ENCODE measurements at places on chromosomes 7 and 10.

DNA sequence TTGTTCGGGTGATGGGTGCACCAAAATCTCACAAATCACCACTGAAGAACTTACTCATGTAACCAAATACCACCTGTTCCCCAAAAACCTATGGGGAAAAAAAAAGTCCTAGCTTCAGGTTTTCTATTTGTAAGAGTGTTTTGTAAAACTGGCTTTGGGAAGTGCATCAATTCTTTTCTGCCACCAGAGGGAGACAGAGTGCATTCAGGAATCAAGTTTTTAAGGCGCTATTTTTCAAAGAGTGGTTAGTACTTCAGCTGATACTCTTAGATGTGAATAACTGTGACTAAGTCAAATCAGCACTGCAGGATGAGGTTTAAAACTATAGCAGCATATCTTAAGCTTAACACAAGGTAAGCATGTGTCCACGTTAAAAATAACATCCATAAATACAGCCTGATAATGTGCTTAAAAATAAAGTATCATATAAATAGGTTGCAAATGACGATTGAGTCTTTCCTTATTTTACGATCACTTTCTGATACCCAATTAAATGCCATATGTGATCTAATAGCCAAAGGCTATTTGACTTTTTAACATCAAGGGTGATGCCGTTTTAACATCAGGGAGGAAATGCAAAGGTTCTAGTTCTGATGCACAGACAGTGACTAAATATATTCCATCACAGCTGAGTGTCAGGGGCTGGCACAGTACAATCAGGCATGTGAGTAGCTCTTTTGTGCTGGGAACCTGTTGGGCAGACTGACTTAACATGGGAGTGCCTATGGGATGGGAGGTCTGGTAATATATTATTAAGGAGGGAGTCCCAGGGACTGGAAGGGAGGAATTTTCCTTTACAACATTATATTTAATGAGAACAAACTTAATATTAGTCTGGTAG, 10.6 kb upstream of the LYZL2 start:
- no peak for DNase-seq

- no peak for DNase-seq
Measured at GRCh38 chr10:621981-622740, 67.3 kb downstream of the DIP2C start.

GRCh38 chr7:113368256-113368655, 249.9 kb upstream of the SMIM30 start:
- DNase-seq = no peak

DNA sequence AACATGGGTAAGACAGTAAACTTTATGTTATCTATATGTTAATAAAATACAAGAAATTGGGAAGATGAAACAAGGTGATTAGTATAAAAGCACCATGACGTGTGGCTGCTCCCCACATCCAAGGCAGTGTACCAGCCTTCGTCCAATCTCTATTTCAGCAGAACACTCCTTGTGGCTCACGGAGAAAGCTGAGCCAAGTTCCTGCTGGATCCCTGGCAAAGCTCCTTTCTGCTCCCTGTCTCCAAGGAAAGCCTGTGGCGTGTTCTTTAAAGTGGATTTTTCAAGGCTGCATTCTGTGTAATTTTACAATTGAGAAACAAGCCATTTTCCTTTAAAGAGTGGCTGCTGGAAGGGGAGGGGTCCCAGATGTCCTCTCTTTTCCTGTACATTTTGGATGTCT, 467.3 kb downstream of the PTPRN2 start:
- DNase-seq = no peak

- no peak for DNase-seq
Measured at GRCh38 chr7:157301610-157302120, 35.1 kb upstream of the DNAJB6 start.

DNA sequence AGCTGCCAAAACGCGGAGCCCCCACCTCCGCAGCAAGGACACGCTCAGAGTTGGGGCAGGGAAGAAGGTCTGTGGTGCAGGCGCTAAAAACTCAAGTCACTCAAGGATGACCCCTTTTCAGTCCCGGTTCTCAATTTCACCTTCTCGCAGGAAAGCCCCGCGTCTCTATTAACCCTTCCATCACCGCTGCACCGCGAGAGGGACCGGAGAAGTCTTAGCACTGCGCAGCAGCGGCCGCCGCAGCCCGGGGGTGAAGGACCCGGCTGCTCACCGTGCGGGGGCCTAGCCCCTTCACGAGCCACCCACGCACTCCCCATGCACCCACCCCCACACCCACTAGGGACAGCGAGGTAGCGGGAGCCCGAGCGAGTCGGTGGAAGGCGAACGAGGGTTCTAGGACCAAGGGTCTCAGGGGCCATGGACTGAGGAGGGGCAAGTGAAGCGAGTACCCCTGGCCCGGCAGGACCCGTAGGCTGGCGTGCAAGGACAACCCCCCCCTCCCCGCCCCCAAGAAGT, 162.9 kb downstream of the SH3PXD2A start:
- DNase-seq = no peak

DNA sequence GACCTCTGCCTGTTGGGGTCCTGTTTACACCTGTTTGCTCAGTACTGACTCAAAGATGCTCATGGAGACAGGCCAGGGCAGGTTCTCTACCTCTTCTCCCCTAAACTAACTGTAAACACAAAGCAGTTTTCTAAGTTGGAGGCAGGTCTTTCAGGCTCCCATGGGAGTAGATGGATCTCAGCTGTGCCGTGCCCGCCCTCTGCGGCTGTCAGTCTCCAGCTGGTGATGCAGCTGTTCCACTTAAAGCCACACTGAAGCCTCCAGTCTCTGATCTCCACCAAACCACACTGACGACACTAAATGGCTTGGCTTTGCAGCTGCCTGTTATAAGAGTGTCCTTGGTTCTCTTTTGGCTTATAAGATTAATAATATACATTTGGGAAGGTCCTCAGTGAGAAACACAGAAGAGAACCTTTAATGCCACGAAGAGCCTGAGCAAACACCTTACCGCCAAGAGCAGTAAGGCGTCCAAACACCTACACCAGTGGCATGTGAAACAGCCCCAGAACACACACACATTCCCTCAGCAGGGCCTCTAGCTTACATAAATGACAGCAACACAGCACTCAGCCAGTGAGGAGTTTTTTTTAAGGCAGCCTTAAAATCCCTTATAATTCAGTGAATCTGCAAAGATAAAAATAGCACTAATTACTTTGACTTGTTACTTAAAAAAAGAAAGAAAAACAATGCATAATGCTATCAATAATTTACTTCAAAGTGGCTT, 60.4 kb upstream of the KCNIP2 start:
- DNase-seq = no peak

GRCh38 chr7:71457846-71458590, 326.1 kb downstream of the GALNT17 start:
- no peak for DNase-seq
